Astrocyte (in vitro differentiated cells and primary cell): ENCODE measurements at places on chromosomes 16 and 17. TPM values are rescaled to one million over a fixed set of nuclear protein-coding genes. Genes with fewer than 3 reads are reported as not detected.

The USP31 gene
- 7.5 and 9.4 TPM in 2 replicates for total RNA-seq

DNA sequence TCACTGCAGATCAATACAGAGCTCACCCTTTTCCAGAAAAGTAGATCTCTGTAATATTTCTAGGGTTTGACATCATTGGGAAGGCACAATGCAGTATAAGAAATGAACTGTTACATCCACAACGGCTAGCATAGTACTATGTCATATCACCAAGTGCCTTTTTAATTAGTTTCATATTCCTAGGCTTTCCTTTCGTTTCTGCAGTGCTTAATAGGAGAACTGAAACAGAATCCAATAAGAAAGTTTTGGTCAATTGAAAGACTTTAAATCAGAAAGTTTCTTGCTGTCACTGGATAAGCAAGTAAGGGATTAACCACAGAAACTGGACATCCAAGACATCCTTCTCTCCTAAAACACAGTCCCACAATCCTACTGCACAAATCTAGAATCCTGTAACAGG is 3.5 kb upstream of the RNF43 start:
- DNase-seq: no peak

DNA sequence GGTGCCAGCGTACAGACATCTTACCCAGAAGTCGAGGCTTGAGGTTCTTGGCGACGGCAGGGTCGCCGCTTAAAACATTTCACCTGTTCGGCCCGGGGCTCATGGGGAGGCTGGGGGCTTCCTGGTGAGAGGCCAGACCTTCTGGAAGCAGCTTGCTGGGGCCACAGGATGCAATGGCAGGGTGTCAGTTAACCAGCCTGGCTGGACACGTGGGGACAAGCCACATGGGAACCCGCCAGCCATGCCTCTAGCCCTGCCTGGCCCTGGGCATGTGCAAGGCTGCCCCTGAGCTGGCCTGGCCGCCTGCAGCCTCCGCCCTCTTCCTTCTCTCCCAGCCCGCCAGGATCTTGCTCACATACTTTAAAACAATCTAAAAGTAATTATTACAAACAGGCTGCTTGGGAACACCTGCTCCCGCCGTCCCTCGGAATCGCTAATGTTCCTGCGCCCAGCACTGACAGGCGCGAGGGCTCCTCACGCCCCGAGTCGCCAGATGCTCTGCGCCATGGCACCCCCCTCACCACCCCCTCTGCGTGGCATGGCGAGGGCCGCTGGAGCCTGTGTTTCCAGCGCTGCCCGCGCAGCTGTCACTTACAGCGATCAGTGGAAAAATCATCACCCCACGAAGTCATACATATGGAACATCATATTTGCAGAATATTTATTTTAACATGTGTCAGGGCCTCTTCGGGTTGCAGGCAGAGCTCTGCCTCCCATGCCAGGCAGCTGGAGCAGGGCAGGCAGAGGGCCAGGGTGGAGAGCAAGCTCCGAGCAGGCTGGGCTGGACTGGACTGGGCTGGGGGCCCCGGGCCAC is 188.7 kb upstream of the GSE1 start:
- no peak for DNase-seq

The DNAH2 gene
- 0.11 and 0.34 TPM in 2 replicates for total RNA-seq

The OTOP3 gene
- total RNA-seq: not detected in 2 replicates

DNA sequence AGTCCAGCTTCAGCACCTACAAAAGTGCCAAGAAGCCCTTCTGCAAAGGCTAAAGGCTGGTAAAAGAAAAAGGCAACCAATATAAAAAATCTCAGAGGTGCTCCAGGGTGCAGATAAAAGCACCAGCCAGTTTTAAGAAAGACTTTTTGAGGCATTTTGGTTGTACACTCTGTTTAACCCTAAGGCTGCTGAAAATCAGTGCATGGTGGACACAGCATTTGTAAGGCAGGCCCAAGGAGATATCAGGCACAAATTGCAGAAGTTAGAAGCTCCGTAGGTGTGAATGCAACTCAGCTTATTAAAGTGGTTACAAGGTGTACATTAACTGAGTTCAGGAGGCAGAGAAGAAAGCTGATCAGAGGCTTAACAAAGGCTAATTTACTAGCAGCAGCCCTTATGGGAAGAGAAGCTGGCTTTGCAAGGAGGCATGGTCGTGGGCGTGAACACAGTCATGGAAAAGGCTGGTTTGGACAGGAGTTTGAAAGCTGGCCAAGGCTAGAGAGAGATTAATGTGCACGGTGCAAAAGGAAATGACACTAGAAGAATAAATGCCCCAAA is 21.1 kb downstream of the ACSM1 start:
- DNase-seq: no peak
